IPS DF 19.7 (cell line): ENCODE measurements at places on chromosomes 5 and 9.

GRCh38 chr5:94239266-94239665 is 379.1 kb downstream of the KIAA0825 start:
- no peak for DNase-seq

DNA sequence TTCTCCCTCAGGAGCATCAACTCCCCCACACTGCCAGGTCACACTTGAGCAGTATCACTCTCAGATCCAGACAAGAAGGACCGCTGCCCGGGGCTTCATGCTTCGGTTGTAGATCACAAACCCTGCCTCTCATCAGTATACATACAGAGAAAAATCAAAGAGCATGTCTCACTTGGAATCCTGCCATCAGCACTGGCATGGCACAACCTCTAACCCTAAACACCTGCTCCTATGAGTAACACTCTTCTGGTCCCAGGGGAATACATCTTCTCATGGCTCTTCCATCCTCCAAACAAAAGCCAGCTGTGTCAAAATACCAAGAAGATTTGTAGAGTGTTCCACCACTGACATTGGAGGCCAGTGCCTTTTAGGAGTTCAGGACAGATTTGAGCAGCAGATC is 84.8 kb upstream of the MIER3 start:
- no peak for DNase-seq

- no peak for DNase-seq
These were observed 127.6 kb downstream of the GADD45G start for GRCh38 chr9:89732295-89732938.

DNA sequence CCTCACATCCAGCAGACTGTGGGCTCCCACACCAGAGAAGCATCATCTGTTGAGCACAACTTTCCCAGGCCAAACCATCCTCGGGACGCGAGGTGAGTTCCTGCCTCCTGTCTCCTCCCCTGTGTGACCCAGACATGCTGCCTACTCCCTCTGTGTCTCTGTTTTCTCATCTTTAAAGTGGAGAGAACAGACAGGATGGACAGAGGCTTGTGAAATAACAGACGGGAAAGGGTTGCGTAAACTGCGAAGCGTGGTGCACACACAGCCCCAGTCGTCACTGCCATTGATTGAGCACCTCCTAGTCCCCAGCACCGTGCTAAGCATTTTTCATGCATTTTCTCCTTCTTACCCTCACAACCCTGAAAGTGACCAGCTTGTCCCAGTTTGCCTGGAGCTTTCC is 52.1 kb upstream of the LMX1B start:
- no peak for DNase-seq

- no peak for DNase-seq
These were observed 10.5 kb downstream of the ZFP62 start for GRCh38 chr5:180850434-180851078.

GRCh38 chr5:32193591-32193990 is 19.5 kb upstream of the GOLPH3 start:
- no peak for DNase-seq

DNA sequence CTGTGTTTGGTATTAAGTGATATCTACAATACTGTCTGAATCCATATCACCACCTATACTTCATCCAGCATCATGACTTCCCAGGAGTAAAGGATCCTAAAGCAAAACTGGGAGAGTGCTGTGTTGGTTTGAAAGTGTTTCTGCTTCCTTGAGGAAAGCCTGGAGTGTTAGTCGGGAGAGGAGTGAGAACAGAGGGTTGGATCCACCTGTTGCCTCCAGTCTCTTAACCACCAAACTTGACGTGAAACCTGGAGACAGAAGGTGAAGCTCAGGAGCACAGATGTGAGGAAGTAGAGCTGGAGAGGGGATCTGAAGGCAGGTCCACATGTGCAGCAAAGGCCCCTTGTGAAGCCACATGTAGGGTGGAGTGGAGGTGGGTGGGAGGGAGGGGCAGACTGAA is 88.2 kb downstream of the EGFLAM start:
- no peak for DNase-seq

DNA sequence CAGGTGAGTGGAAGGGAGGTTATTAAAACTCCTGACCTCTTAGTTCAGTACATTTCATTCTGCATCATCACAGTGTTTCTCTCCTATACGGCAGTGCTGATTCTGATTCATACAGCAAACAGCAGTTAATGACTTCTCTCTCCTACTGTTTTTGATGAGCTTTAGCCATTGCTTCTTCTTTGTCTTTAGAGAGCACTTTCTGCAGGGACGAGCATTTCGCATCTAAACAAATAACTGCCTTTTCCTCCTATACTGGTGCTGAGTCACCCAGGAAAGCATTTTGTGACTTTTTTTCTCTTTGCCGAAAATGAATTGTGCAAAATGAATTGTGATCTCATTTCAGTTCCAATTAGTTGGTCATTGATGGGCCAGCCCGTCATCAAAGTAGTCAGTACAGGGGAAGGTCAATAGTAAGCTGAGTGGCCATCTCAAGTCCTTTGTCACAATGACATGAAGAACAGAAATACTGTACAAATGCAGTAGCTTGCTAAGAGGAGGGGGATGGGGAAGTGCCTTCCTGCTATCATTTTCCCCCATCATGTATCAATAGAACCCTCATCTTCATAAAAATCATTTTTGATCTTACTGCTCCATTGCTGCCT is 98.5 kb downstream of the INSYN2B start:
- DNase-seq, result no peak

DNA sequence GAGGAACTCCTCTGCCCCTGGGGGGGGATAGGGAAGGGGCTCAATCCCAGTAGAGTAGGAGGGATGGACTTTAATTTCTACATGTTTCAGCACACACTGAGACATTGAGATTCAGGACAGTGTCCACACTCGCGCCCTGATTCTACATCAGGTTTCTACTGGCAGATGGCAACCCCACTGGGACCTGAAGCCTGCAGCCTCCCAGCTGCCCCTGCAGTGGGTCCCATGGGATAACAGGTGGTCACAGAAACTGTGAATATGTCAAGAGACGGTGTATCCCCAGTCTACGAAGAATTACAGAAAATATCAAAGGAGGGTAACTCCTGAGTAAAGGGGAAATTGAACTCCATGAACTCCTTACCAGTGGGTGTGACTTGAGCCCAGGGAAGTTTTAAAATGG is 2.4 kb upstream of the TERT start:
- DNase-seq, result no peak

DNA sequence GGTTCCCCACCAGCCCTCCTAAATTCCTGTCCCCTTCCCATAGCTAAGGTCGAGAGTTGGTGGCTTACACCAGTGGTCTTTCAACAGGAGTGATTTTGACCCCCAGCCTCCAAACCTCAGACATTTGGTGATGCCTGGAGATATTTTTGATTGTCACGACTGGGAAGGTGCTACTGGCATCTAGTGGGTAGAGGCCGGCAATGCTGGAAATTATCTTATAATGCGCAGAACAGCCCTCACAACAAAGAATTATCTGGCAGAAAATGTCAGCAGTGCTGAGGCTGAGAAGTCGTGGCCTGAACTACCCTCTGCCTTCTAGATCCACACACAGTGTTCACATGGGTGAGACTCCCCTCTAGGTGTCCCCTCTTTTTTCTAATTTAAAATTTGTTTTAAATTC is 69.6 kb downstream of the IL31RA start:
- DNase-seq, result no peak

DNA sequence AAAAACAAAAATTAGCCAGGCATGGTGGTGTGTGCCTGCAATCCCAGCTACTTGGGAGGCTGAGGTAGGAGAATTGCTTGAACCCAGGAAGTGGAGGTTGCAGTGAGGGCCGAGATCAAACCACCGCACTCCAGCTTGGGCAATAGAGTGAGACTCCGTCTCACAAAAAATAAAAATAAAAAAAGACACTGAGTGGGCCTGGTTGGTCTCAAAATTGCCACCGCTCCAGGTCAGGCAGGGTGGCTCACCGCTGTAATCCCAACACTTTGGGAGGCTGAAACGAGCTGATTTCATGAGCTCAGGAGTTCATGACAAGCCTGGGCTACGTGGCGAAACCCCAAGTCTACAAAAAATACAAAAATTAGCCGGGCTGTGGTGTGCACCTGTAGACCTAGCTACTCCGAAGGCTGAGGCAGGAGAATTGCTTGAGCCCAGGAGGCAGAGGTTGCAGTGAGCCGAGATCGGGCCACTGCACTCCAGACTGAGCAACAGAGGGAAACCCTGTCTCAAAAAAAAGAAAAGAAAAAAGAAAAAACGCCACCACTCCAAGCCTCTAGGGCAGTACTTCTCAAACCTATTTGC is 1.8 kb downstream of the STK10 start:
- no peak for DNase-seq

DNA sequence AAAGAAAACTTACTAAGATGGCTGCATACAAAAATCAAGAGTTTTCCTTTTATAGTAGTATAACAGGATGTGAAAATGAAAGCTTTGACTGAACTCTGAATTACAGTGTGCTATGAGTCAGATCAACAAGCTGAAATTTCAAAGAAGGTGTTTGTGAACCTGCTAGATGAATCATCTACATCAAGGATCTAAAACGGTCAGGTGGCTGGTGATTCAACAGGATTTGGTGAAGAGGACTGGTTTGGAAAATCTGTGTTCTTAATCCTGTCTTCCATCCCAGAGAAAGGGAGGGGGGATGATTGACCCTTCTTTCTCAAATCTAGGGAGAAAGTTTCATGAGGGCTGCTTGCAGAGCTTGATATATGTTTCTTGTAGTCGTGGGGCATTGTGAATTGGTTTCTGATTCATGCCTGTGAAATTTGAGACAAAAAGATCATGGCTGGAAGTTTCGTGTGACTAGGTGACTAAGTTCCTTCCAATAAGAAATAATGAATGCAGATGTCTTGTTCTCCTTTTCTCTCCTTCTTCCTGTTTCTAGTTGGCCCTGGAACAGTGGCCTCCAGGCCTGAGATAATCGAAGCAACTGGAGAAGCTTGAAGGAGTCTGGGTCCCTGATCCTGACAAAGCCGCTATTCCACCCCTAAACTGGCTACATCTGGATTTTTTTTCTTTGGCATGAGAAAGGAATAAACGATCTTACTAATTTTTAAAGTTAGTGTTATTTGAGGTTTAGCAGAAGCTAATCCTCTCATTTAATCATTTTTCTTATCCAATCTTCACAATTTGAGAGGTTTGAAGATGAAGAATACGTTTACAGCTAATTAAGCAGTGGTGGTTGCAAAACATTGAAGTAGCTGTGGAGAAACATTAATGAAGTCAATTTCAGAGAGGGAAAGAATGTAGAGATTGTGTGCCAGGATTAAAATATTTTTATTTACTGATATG is 67.2 kb downstream of the MRPS30 start:
- DNase-seq, result no peak

GRCh38 chr9:131347376-131348020 is 46.4 kb upstream of the PRRC2B start:
- DNase-seq, result no peak

DNA sequence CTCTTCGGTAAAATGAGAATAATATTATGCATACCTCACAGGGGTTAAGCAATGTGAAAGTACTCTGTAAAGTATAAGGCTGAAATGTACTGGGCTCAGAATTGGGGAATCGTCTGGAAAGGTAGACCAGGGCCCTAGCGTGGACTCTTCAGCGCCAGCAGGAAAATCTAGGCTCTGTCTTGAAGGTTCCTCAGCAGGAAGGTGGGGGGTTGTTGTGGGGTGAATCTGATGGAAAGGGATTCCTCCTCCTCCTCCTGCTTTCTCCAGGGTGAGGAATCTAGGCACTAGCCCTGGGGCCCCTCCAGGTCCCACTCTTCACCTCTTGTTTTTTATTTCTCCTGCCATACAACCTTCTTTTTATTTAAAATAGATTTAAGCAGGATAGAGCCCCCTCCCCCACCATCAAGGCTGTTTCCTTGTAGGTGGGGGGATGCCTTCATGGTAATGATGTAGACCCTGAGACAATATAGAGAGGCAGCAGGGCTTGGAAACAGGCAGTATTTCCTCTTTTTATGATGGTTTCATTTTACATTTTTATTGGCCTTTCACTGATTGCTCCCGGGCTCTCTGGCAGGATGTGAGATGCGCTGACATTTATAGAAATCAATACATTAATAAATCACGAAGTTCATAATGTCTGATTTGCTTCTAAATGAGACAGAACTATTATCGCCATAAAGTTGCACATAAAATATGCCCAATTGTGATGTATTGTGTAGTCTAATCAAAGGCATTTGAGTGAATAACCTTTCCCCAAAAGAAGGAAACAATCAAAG is 78.9 kb upstream of the GABRP start:
- no peak for DNase-seq

DNA sequence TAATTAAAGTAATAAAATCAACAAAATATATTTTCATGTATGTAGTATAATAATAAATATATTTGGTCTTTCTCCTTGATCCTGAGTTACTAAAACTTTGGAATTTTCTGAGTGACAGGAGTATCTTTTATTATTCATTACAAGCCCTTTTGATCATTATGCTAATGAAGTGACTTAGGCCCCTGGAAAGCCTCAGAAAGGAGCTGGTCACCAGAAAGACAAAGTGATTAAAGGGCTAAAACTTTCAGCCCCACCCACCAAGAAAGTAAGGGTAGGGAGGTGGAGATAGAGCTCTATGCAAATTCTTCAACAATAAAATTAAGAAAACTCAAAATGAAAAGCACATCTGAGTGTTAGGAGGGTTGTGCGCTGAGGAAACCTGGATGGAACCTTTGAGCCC is 27.5 kb downstream of the UBQLN1 start:
- no peak for DNase-seq

- no peak for DNase-seq
These were observed 249.3 kb downstream of the NNT start for GRCh38 chr5:43852279-43852678.

GRCh38 chr9:134561427-134562145 is 80.0 kb upstream of the COL5A1 start:
- DNase-seq, result no peak

DNA sequence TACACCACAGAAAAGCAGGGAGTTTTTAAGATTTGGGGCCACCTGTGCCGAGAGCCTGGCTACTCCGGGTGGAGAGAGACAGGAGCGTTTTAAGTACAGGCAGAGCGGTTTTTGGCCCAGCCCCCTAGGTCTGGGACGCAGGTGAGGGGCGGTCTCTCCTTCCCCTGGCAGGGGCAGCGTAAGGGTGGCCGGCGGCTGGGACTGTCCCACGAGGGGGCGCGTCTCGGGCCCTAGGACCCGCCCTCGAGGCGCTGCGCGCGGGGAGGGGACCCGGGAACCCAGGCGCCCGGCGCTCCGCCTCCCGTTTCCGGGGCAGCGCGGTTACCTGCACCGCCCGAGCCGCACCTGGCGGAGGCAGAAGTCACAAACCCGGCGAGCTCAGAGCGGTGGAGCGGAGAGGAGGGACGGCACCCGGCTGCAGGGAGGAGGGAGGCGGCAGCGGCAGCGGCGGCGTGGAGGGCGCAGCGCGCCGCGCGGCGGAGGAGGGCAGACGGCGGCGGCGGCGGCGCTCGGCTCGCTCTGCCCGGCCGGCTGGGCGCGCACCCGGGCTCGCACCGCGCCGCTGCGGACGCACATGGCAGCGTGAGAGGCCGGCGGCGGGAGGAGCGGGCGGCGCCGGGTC is at the start of gene WWC1:
Gene WWC1, plus strand, starts transcription at position 304 of the 622 bp plus-strand sequence. CDS start 508 bp downstream, outside the sequence.
- DNase-seq, result no peak
